ENCODE measurements at places on chromosomes 3 and 15.

DNA sequence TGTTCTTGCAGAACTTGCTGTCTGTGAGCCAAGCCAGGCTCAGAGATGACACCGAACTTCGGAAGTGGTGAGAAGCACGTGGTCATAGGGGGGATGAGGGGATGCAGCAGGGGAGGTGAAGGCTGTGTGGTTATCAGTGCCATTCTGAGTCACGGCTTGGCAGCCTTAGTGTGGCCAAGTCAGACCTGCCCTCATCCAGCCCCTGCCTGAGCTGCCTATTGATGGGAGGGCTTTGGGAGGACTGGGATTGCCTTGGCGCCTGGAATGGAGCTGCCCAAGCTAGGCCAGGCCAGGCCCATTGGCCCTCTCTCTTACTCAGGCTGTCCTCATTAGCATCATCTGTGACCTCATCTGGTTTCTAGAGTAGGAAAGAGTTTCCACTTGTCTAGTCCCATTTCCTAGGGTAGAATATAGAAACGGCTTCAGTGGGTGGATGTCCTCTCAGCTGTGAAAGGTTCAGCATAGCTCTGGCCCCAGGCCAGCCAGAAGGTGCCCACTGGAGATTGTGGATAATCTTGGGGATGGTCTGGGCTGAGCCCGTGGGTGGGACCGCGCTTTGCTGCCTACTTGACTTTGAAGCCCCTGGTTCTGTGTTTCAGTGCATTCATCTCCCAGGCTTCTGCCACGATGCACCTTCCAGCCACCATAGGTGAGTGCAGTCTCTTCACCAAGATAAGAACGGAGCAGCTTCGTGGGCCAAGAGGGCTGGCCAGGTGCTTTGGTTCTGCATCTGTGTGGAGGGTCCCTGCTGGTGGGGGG lies 7.2 kb downstream of the FAH start:
- no peak for DNase-seq

GRCh38 chr15:90203922-90204321 lies 2.8 kb downstream of the SEMA4B start:
- DNase-seq: no peak

DNA sequence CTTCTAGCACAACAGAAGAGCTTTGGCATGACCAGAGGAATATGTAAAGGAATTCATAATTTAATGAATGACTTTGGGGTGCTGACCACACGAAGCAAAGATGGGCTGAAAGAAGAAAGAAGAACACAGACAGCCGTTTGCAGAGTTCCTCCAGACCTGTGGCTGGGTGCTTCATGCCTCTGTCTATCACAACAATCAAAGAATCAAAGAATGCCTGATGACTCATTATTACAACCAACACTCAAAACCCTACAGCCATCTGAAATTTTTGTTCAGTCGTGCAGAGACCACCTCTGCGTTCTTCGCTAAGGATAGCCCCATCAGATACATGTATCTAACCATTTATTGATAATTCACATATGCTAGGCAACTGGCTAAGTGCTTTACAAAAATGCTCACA lies 129.0 kb upstream of the PRICKLE2 start:
- no peak for DNase-seq

- DNase-seq: no peak
Observed at GRCh38 chr3:99909714-99910495, 92.2 kb downstream of the CMSS1 start.

DNA sequence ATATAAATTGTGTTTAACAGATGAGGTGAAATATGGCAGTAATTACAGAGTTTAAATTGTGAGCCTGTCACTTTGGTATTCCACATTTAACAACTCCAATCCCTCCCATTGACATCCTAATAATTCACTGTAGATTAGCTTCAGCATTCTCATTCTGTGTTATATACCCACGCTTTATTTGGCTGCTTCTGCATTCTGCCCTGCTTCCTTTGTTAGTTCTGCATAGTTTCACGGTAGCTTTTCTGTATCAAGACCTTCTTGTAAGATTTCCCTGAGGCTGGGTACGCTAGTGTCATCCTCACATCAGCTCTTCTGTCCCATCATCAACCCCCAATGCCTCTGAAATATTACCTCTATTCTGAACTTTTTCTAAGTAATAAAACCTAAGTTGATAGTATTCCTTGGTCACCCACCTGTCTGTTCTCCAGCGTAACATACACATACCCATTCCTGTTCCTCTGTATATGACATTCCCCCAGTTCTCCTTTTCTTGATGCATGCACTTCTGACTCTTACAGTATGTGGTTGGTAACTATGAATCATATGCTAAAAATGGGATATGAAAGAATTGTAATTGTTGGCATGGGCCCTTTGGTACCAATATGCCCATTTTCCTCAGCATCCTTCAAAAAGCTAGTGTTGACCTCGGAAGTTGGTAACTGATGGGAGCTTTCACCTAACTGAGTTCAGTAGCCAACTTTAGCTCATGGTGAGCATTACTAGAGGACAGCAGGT lies 171.2 kb downstream of the KLHL25 start:
- no peak for DNase-seq

DNA sequence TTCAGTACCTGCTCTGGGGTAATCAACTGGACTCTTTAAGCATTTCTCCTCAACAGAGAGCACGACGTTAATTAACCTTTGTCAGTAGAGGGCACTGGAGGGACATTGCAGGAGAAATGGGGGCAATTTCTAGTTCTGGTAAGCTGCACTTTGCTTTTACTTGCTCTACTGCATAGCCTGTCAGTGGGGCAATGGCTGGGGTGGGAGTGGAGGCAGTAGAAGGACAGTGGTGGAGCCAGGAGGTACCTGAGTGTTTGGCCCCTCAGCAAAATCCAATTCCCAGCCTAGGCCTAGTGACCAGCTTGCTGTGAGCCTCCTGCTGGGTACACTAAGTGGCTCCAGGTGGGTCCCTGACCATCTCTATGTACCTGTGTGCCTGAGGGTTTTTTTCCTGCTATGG lies 18.3 kb upstream of the MED12L start:
- no peak for DNase-seq

GRCh38 chr3:114758831-114759699 lies 388.0 kb downstream of the ZBTB20 start:
- no peak for DNase-seq

DNA sequence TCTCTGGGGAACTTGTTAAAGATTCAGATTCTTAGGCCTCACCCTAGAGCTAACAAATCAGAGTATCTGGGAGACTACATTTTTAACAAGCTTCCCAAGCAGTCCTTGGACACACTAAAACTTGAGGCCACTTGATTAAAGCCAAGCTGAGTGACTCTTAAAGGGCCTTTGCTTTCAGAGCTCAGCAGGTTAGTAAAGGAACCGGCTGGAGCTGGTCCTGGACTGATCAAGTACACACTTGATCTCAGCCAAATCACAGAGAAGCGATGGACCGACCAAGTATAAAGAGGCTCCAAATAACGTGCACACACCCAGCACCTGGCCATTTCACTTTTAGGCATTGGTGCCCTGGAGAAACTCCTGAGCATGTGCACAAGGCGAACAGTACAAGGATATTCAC lies 12.9 kb upstream of the TM6SF1 start:
- no peak for DNase-seq

DNA sequence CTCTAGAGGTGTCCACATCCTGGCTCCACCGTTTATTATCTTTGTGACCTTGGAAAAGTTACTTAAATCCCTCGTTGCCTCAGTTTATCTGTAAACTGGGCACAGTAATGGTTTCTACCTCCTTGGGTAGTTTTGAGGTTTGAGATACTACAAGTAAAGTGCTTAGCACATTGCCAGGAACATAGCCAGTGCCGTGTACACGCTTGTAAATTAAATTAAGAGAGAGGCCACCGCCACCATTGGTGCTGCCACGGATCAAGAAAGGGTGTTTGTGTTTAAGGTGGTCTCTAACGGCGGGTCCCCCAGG lies 5.8 kb upstream of the WNT7A start:
- DNase-seq: no peak

- DNase-seq: no peak
Observed at GRCh38 chr3:127088511-127089351, 104.2 kb upstream of the PRR23E start.

DNA sequence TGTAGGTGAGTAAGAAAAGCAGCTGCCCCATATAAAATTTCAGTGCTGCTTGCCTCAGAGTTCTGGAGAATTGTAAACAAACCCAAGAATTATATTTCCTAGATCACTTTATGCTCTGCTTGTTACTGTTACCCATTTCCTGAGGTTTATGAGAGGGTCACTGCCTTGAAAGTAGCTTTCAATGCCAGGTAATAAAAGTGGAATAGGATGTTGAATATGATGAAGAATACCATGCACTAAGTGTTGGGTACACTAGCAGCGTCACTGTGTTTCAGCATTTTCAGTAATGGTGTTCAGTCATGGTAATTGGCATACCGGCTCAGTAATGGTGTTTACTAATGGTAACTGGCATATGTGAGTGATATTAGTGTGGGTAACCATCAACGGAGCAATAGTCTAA lies 449.8 kb upstream of the TPRG1 start:
- DNase-seq: no peak

DNA sequence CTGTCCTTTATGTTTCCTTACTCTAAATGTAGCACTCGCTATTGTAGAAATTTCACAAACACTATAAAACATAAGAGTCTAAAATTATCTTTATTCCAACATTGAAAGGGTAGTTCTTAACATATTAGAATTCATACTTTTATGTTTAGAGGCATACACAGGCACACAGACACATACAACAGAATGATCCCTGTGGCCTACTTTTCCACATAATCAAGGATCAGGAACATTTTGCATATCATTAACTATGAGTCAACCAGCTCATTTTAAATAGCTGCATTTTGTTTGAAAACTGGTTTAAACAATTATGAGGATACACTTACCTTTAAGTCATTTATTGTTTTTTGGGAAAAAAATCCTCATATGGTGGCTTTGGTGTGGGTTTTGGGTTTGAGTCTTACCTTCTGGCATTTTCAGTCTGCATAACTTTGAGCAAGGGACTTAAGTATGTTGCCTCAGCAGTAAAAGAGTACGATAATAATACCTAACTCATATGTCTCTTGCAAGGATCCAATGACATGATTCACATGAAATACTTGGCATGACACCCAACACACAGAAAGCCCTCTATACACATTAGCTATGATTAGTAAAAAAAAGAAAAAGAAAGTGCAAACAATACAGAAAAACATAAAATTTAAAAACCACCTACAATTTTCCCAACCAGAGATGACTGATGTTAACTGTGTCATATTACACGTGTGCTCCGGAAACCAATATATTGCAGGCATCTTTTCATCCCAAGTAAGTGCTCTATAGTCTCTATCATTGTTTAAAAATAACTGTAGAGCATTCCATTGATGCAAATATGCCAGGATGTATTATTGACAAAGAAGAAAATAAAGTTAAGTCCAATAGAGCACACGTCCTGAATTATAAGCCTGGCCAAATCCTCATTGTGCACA lies 213.1 kb upstream of the ADAMTS9 start:
- no peak for DNase-seq

GRCh38 chr15:77221708-77222107 lies 150.8 kb upstream of the TSPAN3 start:
- no peak for DNase-seq

DNA sequence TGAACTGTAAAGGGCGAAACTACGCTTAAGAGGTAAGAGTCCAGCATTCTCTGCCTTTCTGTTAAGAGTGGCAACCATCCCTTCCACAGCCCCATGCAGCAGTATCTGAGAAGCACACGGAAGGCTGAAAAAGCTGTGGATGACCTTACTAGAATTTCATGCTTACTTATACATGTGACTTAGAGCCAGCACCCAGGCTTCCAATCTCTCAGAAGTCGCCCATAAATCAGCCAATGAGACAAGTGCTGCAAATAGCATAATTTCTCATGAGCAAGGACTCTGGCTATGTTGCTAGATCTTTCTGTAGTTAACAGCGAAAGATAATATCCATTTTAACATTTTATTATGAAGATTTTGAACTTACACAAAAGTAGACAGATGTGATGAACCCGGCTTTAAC lies 65.3 kb downstream of the IGF2BP2 start:
- no peak for DNase-seq

DNA sequence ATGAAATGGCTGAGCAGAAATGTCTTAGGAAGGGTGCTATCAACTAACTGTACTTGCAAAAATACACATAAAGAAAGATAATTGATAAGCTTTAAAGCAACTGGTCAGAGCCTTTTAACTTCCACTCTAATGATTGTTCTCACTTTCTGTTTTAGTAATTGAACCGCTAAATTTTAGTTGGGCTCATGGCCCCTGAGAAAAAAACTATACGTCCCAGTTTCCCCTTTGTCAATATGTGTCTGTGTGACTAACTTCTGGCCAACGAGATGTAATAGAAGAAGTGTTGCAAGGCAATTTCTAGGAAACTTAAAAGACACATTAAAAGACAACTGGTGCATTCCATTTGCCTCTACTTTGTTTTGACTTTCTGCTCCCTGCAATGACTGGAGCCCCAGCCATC lies 223.9 kb downstream of the NR1D2 start:
- no peak for DNase-seq

DNA sequence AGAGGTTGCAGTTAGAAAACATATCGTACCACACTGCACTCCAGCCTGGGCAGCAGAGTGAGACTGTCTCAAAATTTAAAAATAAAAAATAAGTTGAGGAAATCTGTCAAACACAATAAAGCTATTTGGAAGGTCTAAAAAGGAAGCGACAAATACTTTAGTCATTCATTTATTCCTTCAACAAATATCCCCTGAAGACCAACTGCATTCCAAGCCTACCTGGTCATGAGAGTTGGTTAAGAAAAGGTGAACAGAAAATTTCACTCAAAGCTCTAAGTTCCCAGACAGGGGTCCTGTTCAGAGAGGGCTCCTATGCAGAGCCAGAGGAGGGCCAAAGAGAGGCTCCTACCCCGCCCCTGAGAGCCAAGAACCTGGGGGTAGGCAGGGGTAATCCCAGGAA lies 15.4 kb upstream of the PRKAR2A start:
- no peak for DNase-seq

DNA sequence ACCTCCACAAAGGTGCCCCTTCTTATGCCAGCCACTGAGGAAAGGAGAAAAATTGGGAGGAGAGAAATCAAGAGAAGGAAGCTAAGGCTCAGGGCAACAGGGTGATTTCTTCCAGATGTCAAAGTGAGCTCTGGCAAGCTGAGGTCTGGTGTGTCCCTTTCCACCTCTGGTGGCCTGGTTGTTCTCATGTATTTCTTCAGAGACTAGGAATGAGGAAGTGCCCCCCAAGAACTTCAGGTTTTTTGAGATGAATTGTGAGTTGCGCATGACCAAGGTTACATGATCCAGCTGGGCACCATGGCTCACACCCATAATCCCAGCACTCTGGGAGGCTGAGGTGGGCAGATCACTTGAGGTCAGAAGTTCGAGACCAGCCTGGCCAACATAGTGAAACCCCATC lies 5.6 kb downstream of the RAB6B start:
- DNase-seq: no peak

DNA sequence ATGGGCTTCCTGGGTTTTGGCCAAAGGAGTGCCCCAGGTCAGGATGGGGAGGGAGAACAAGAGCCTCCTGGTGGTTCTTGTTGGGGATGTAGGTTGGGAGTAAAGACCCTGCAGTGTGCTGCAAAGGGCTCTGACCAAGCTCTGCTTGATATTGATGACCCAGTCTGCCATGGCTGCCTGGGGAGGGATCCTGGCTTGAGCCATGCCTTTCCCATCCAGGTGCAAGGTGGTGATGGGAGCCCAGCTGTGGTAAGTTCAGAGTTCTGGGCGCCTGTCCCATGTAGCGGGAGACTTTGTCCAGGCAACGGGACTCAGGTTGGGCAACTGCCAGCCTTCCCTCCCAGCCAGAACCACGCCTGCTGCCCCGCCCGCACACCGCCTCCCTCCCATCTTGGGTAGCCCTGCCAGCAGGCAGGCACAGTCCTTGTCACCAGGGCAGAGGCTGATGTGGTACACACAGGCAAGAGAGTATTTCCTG lies 2.6 kb downstream of the GNAI2 start:
- no peak for DNase-seq
